ENCODE measurements at places on chromosomes 7 and 10.

- DNase-seq, result no peak
Measured at GRCh38 chr10:24900888-24901685, 51.3 kb downstream of the PRTFDC1 start.

GRCh38 chr10:21519941-21520436, 5.5 kb downstream of the SKIDA1 start:
- DNase-seq, result peak; percentile 57

- no peak for DNase-seq
Measured at GRCh38 chr10:20970044-20970443, 72.9 kb upstream of the NEBL start.

GRCh38 chr7:23653942-23654341, 26.1 kb upstream of the FAM221A start:
- no peak for DNase-seq

DNA sequence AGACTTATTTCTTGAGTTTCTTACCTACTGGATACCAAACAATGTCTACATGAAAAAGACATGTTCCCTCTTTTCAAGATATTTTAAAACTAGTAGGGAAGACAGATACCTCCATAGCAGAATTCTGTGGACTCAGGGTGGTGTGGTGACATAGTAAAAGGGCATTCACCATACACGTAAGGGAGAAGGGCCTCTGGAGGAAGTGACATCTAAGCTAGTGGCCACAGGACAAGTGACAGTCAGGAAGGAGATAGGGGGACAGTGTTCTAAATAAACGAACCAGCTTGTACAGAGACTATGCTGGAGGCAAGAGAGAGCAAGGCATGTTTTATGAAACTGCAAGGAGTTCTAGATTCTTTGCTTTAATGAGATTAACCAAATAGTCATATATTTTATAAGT, 321.7 kb upstream of the LRGUK start:
- DNase-seq, result no peak

- DNase-seq, result no peak
Measured at GRCh38 chr10:71234004-71234894, 21.9 kb downstream of the UNC5B start.

All from NCI-H526 treated with DMSO at 0.1 percent for 48 hours (cell line).